ENCODE measurements at places on chromosomes 6 and 20.

- peaks cover 10% of the 10 kb centered on the region for H3K27me3 ChIP-seq
- H3K27ac ChIP-seq, result no peak overlapping the region
These were observed 155.9 kb downstream of the SLC24A3 start for GRCh38 chr20:19368351-19368750.

- H3K27ac ChIP-seq, result no peak overlapping the region
- peaks cover 3% of the 10 kb centered on the region for H3K27me3 ChIP-seq
- no peaks in the 10 kb centered on the region for H3K4me1 ChIP-seq
- no peak for DNase-seq
- no peak overlapping the region for H3K4me3 ChIP-seq
These were observed 94.7 kb upstream of the NXT1 start for GRCh38 chr20:23255716-23256385.

DNA sequence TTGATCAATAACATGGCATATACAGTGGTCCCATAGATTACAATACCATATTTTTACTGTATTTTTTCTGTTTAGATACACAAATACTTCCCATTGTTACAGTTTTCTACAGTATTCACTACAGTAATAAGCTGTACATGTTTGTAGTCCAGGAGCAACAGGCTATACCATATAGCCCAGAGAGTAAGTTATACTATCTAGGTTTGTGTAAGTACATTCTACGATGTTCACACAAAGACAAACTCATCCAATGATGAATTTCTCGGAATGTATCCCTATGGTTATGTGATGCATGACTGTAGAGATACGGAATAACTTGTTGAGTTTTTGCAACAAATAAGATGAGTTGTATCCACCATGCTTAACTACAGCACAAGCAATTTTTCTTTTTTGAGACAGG is 3.6 kb upstream of the MYO6 start:
- no peak for DNase-seq
- peaks cover 2% of the 10 kb centered on the region for H3K36me3 ChIP-seq
- no peak overlapping the region for H3K27ac ChIP-seq
- H3K4me3 ChIP-seq, result no peak overlapping the region

- H3K4me3 ChIP-seq, result no peak overlapping the region
- DNase-seq, result no peak
- no peaks in the 10 kb centered on the region for H3K36me3 ChIP-seq
- no peaks in the 10 kb centered on the region for H3K27me3 ChIP-seq
- H3K4me1 ChIP-seq, result no peaks in the 10 kb centered on the region
- H3K27ac ChIP-seq, result no peak overlapping the region
These were observed 87.4 kb downstream of the TMEM200A start for GRCh38 chr6:130453230-130453629.

DNA sequence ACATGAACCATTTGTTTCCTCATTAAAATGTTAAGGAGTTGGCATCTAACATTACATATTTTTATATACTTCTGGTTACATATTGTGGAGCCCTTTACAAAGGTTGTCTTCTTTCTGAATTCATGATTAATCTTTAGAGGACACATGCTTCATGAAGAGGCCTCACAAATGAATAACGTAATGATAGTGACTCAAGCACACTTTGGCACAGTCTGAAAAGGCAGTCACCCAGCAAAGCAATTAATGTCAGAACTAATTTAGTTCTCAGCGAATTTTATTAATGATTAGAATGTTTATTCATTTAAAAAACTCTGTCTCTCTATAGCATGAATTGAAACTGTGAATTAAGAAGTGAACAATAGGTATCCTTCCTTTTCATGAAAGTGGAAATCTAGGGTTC is 854.2 kb downstream of the PHF3 start:
- H3K4me1 ChIP-seq, result no peaks in the 10 kb centered on the region
- no peak overlapping the region for H3K4me3 ChIP-seq
- DNase-seq, result no peak
- H3K27ac ChIP-seq, result no peak overlapping the region

DNA sequence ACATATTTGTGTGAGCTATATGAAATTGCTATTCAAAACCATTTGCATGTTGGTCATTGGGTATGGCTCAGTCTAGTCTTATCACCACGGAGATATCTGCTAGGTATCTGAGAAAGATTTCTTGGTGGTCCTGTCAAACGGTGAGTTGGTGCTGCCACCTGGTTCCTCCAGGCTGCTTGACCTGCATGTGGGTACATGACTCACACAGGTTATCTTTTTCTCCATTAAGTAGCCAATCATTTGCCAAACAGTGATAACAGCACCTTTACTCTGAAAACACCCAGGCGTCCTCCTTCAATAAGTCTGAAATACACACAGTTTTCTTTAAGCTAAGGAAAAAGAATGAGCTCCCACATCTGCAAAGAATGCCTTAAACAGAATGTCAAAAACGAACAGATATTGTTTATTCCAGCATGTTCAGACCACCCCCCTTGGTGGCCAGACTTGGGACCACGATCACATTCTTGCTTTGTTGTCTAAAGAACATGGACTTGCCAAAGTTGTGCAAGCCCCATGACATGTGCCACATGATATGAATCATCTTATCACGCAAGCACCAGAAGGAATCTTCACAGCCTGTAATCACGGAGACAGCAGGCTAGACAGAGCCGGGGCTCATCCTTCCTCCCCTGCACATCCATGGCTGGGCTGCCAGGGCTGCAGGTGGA is 200.7 kb upstream of the THBS2 start:
- no peaks in the 10 kb centered on the region for H3K27me3 ChIP-seq
- DNase-seq, result no peak
- H3K27ac ChIP-seq, result no peak overlapping the region
- no peak overlapping the region for H3K4me3 ChIP-seq

Measured in activated B cell treated with CpG ODN at 0.5 μM for 24 hours (primary cell).